Fibroblast of gingiva (primary cell): ENCODE measurements at places on chromosomes 16 and 17.

DNA sequence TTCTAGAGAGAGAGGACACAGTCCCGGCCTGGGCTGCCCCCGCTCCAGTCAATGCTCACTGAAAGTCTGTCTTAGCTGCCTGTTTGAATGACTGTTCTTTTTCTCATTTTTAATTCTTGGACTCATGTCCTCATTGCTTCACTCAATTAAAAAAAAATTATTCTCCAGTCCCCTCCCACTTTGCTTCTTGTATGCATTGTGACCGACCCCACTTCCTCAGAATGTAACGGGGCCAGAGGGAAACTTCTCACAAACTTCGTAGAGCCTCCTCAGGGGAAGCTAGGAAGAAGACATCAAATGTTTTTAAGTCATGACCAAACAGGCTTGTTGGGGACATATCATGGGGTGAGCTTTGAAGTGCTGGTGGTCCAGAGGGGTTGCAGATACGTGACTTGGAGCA, 113.2 kb downstream of the CCDC182 start:
- DNase-seq, result no peak

- no peak for DNase-seq
Observed at GRCh38 chr16:87365021-87365713, 18.4 kb downstream of the FBXO31 start.

DNA sequence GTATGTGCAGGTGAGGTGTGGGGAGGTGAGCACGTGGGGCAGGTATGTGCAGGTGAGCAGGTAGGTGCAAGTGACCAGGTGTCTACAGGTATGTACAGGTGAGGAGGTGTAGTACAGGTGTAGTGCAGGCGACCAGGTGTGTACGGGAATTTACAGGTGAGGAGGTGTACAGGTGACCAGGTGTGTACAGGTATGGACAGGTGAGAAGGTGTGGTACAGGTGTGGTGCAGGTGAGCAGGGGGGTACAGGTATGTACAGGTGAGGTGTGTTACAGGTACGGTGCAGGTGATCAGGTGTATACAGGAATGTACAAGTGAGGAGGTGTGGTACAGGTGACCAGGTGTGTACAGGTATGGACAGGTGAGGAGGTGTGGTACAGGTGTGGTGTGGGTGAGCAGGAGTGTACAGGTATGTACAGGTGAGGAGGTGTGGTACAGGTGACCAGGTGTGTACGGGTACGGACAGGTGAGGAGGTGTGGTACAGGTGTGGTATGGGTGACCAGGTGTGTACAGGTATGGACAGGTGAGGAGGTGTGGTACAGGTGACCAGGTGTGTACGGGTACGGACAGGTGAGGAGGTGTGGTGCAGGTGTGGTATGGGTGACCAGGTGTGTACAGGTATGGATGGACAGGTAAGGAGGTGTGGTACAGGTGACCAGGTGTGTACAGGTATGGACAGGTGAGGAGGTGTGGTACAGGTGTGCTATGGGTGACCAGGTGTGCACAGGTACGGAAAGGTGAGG, 12.8 kb upstream of the DBNDD1 start:
- DNase-seq, result peak; percentile 75

DNA sequence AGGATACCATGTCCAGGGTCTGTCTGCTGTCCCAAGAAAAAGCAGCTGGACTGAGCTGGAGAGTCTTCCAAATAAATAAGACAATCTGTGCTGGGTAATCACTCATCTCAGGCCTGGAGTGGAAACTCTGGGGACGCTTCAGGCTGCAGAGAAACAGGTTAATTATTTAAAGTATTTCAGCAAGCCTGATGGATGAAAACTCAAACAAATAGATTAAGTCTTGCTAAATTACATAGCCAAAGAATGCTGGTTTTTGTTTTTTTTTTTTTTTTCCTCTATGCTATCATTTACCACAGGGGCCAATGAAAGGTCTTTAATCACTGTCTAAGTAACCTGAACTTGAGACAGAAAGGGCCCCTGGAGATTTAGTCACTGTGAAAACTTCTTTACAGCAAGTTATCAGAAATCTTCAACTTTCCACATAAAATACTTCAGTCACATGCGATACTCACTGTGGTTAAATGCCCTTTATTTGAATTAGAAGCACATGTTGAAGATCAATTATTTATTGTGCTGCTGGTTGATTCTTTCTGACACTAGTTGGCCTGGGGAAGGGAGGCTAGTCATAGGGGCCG, 31.0 kb upstream of the KCNJ2 start:
- peak; percentile 90 for DNase-seq

DNA sequence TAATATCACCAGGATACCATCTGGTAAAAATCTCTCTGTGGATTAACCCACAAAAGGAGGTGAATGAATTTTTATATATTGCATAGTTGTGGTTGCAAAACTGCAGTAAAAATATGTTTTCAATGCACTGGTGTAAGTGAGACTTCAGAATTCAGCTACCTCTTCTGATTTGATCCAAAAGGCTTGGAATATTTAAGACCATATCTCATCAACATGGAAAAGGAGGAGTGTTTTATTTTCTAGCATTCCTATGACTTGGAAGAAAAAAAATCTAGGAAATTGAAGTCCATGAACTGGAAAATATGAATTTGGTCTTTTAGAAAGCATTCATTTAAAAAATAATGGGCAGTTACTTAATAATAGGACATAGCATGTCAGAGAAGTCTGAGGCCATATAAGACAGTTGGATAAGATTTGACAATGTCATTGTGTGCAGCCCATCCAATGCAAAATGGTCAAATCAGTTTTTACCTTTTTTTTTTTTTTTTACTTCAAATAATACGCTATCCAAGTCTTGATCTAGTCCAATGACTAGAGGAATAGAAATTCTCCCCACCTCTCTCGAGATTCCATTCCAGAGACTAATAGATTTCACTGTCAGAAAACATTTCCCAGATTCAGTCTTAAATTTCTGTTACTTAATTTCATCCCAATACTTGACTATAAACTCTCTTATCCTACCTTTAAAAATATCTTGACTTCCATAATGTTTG, 364.9 kb upstream of the PMFBP1 start:
- DNase-seq, result peak; percentile 30

DNA sequence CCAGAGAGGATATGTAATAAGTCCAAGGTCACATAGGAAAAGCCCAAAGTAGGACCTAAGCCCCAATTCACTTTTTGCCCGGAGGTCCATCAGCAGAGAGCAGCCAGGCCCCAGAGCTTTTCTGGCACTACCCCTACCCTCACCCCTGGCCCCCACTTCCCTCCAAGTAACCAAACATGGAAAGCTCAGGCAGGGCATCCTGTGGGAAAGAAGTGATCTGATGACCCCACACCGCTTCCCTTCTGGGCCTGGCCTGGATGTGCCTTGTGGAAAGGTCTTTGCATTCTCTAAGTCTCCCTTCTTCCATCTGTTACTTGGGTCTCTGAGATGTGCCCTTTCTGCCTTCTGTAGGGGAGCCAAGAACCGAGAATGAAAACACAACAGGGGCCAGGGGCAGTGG, 136.9 kb downstream of the TMEM132E start:
- DNase-seq, result no peak

- DNase-seq, result no peak
Observed at GRCh38 chr17:56727876-56728617, 105.7 kb downstream of the C17orf67 start.

DNA sequence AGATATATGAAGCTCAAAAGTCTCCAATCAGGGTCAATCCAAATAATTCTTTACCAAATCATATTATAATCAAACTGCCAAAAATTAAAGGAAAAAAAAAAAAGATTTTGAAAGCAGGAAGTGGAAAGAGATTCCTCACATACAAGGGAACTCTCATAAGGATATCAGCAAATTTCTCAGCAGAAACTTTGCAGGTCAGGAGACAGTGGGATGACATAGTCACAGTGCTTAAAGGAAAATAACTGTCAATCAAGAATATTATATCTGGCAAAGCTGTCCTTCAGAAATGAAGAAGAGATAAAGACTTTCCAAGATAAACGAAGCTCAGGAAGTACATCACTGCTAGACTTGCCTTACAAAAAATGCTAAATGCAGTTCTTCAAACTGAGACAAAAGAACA, 40.0 kb upstream of the CDYL2 start:
- DNase-seq, result no peak

DNA sequence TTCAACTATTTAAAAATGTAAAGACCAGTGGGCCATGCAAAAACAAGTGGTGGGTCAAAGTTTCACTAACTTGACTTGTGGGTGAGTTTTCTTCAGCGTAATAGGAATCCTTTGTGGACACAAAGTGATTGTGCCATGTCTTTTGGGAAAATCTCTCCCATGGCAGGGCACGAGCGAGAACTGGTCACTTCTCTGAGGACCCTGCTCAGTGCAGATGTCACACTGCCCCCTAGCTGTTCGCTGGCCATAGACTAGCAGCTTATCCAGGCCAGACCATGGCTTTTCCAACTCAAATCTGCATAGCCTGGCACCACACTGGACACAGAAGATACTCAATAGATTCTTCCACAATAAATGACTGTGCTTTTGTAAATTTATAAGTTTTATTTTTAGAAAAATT, 306.0 kb upstream of the CCL2 start:
- no peak for DNase-seq
